Head of caudate nucleus (tissue), 42 donors: ENCODE measurements at places on chromosomes 3 and 15.

- DNase-seq, result no peak
These were observed 417.1 kb downstream of the TAFA4 start for GRCh38 chr3:68515237-68515636.

GRCh38 chr3:50600141-50600753 is 11.3 kb downstream of the CISH start:
- no peak for DNase-seq

DNA sequence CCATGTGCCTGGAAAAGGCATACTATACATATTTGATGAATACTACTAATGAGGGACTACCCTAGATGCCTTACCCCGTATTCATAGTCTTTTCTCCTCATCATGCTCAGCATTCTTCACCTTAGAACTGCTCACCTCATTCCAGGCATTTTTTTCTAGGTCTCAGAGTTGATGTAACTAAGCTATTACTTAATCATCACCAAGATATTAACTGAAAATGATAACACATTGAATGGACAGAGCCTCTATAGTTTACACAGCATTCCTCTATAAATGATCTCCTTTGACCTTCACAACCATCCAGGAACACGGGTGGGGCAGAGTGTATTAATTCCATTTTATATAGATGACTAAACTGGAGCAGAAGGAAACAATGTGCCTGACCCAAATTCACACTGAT is 174.1 kb upstream of the DPH6 start:
- DNase-seq, result no peak

DNA sequence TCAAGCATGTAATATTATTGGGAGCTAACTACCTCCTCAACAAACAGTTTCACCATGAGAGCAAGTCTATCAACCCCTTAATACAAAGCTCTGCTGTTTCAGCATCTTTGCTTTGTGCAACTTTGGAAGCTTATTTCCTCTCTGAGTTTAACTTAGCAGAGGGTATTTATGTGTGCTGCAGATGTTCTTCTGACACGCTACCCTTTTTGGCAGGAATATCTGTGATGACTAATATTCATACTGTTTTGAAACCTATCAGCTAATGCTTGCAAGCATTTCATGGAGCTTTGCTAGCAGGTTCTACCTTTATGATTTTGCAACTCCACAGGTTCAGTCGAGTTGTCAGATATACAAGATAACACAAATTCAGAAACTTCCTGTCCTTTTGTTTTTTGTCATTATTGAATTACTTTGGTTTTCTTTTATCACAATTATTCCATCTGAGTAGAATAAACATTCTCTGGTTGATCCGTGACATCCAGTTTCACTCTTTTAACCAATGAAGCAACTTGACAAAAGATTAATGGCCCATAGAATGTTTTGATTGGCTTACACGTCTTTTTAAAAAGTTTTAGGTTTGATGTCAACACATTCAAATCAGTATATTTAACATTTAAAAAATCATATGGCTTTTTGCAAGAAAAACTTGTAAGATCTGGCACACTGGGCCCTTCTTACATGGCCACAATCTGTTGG is 1.7 kb upstream of the SLC9A9 start:
- DNase-seq, result no peak

DNA sequence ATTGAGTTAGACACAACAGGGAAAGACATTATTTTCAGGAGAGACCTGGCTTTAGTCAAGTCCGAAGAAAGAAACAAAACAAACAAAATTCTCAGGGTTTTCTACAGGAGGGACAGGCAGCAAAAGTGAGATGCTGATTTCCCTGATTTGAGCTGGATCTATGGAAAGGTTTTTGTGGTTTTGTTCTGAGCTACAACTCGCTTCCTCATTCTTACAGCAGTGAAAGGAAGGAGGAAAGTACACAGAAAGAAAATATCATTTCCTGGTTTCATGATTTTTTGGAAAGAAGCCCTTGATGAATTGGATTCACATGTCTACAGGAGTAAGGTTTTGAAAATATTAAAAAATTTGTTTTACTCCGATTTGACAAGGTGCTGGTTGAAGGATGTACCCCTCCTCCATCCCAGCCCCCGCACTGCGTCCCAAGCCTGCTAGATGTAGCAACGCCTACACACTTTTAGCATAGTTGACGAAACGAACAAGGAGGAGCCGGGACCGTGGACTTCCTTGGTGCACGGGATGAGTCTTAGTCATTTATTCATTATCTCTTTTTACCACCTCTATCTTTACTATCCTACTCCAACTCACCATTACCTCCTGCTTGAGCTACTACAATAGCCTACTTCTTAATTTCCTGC is 10.8 kb downstream of the PRICKLE2 start:
- DNase-seq, result peak; percentile 42

DNA sequence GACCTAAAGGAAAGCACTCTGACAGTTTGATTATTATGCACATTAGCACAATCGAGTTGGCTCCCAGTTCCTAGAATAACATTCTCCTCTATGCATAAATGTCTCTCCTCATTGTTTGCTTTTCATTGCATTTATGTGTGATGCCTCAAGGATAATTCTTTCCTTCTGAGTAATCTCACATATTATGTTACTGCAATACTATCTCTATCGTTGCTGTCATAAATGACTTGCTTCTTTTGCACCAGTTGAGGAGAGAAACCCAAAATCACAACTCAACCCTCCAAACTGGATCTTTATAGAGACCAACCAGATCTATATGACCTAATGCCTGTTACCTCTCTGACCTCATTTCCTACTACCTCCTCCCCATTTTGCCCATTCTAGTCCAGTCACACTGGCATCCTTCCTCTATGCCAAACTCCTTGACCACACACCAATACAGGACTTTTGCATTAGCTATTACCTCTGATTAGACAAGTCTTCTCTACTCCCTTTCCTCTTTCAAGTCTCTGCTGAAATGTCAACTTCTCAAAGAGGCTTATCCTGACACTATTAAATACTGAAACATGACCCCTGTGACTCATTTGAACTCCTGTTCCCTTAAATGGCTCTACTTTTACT is 1026.0 kb downstream of the TUSC7 start:
- no peak for DNase-seq

DNA sequence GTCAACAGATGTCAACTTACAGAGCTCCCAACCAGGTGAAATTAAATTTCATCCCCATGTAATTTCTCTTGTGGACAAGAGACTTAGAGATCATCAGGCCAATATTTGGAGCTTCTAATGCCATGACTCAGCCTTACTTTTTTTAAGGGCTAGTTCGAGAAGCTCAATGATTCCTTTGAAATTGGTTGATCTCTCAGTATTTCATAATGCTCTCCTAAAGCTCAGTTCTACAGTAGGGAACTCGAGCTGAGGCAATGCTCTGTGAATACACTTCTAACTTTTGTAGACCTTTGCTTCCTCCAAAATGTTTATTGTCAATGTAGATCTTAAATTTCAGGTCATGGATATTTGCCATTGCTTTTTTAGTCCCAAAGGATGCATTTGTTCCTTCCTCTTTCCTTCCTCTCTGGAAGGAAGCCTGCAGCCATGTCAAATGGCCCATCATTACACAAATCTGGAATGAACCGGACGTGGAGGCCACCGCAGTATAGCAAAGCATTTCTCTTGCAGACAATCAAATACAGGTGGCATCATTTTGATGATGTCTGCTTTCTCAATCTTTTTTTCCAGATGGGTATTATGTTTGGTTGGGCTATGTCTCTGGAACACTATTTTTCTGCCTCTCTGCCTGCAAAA is 28.3 kb downstream of the STARD5 start:
- no peak for DNase-seq

DNA sequence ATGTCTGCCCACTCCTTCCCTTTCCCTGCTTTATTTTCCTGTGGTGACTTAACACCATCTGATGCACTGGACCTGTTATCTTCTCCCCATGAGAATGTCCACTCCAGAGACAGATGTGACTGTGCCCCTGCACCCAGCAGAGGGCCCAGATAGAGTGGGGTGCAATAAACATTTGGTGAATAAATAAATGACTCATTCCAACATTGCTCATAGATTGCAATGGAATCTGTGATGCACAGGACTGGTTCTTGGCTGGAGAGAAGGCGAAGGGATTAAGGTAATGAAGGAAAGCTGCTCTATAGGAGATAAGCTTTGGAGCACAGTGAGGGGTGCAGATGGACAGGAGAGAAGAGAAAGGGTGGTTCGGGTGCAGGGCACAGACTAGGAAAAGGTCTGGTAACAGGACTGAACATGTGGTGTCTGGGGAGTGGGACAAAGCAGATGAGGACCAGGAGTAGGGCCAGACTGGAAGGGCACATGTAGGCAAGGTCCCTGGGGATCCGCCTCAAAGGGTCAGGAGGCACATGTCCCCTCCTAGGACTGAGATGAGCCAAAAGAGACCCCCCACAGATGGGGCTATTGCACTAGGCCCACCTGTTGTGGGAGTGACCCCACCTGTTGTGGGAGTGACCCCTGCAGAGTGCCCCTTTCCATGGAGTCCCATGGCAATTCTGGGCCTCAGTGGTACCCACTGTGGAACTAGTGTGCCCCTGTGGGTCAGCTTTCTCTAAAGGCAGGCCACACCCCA is 17.5 kb upstream of the POC1A start:
- no peak for DNase-seq

DNA sequence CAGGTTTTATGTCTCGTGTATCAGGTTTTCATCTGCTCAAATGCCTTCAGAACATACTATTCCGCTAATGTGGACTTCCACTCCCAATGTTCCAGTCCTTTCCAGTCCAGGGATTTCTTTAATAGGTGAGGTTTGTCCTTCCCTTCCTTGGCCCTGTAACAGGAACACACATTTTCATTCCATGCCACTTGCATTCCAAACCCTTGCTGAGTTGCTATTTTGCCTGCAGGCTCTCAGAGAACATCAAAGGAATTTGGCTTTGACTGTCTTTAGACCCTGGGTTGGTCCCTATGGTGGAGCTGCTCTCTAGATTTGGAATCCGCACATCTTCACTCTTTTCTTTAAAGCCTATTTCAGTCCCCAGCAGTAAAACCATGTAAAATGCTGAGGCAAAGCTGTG is 12.3 kb upstream of the ALCAM start:
- DNase-seq, result no peak

GRCh38 chr3:52182196-52182595 is 15.8 kb upstream of the ALAS1 start:
- no peak for DNase-seq

GRCh38 chr3:17901893-17902292 is 159.5 kb upstream of the TBC1D5 start:
- DNase-seq, result no peak

DNA sequence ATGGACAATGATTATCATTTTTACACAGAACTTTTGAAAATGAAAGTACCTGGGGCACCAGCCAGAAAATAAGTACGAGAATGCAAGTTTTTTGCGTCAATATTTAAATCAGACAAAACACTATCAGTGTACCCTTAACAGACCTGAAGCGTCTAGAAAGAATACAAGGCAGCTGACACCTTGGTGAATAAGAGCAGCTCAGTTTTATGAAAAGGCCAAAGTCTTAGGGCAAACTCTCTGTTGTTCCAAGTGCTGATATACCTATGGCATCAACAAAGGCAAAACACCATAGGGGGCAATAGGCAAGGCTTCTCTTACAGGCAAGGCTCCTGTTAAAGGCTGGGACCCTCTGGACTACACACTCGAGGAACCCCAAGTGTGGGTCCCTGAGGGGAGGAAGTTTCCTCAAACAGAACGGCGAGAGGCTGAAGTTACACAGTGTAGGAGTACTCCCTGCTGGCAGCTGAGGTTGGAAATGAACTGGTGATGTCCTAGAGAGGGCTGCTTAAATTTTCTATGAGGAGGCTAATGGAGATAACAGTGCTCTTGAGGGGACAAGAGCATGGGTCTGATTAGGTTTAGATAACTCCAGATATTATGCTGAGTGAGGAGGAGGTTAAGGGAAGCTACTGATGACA is 291.0 kb downstream of the TIGIT start:
- DNase-seq, result no peak

- DNase-seq, result no peak
These were observed 335.9 kb downstream of the VPS13C start for GRCh38 chr15:61724251-61724939.

GRCh38 chr3:139548801-139549200 is 9.3 kb upstream of the RBP1 start:
- no peak for DNase-seq

GRCh38 chr3:27573780-27574437 is 89.7 kb upstream of the SLC4A7 start:
- DNase-seq, result no peak

GRCh38 chr3:46399557-46399956 is 7.3 kb downstream of the CCR5AS start:
- no peak for DNase-seq

DNA sequence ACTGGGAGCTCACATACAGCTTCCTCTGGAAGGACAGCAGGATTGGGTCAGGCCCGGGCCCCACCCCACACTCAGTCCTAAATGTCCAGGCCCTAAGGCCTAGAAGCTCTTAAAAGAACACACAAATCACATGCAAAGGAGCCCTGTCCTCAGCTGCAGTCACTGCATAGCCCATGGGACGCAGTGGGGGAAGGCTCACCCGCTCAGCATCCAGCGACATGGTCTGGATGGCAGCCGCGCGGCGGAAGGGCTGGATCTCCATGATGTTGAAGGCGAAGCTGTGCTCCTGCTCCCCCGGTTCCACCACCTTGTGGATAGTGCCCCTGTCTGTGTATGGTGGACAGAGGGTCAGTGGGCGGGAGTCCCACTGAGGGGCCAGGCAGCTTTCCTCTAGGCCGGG is 22.1 kb downstream of the SEMA7A start:
- DNase-seq, result no peak

- no peak for DNase-seq
These were observed 110.8 kb downstream of the TNIK start for GRCh38 chr3:171349392-171349791.

DNA sequence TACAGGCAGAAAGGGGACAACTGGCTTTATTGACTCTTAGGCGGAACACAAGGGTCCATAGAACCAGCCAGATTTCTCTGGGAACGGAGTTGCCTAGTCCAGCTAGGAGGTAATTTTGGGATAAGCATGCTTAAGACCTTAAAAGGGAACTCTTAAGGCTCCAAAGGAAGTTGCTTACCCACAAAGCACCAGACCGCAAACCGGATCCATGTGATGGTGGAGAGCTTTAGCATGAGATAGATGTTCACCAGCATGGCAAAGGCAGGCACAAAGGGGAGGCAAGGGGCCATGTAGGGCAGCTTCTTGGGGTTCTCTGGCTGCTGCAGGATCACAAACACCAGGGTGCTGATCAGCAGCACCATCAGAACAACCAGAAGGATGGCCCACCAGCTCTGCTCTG is 61.4 kb downstream of the CLDN11 start:
- no peak for DNase-seq

- DNase-seq, result no peak
These were observed 115.2 kb upstream of the SLC6A11 start for GRCh38 chr3:10700821-10701220.

DNA sequence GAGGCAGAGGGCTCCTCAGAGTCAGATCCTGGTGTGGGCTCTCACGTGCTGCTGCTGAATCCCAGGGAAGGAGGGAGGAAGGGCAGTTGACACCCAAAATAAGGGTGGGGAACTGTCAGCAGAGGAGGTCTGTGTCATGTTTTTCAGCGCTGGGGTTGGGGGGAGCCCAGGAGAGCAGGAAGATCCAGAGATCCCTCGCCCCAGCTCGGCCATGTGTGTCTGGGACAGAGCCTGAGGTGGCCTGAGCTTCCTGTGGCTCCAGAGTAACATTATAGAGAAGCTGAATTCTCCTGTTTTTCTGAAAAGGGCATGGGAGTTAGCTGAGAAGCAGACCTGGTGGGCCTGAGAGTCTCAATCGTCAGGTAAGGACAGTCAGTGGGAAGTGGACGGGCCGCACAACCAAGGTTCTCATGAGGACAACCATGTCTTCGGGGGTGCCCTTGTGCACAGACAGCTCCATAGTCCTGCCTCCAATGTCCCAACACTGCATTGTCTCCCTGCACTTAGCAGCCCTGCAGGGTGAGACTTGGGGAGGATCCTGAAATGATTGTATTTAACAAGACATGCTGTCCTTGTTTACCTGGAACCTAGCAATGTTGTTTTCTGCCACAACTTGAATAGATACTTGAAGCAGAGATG is 18.4 kb downstream of the UMPS start:
- no peak for DNase-seq
